Ureter (tissue), 1 donor: ENCODE measurements at places on chromosomes 4 and X. TPM values are rescaled to one million over a fixed set of nuclear protein-coding genes. Genes with fewer than 3 reads are reported as not detected.

- no peak for DNase-seq
These were observed 125.1 kb upstream of the PSAPL1 start for GRCh38 chr4:7559741-7560395.

SMPX gene
- total RNA-seq: not detected

- no peak for DNase-seq
These were observed 170.2 kb downstream of the CBR4 start for GRCh38 chr4:168839758-168840391.

PRSS12 gene
- 2.4 TPM for total RNA-seq

- peak; percentile 63 for DNase-seq
These were observed 57.5 kb upstream of the SORCS2 start for GRCh38 chr4:7134737-7135388.

DNA sequence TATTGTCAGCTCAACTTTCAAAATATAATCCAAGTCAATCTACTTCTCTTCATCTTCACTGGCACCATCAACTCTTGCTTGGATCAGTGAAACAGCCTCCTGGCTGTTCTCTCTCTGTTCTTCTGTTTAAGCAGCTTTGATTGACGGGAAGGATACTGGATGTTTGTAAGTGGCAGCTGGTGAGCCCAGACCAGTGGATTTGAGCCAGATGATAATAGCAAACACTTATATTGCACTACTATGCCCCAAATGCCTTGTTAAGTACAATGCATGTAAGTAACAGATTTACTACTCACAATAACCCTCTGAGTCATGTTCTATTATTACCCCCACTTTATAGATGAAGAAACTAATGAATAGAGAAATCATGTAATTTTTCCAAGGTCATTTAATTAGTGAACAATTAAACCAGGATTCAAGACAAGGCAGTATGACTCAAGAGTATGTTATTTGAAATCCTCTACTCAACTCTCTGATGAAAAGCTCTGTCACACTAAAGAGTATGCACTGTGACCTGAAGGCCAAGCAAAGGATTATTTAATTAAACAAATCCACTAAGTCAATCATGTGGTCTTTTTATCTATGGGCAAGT, 44.8 kb downstream of the SPANXN3 start:
- no peak for DNase-seq

DCK gene
- 10.3 TPM for total RNA-seq

CCSER1 gene
- 94.5 TPM for total RNA-seq

TMEM156 gene
- 0.99 TPM for total RNA-seq
